Right renal cortex interstitium (tissue), 3 donors: ENCODE measurements at places on chromosomes 12 and 14. TPM values are rescaled to one million over a fixed set of nuclear protein-coding genes. Genes with fewer than 3 reads are reported as not detected.

DNA sequence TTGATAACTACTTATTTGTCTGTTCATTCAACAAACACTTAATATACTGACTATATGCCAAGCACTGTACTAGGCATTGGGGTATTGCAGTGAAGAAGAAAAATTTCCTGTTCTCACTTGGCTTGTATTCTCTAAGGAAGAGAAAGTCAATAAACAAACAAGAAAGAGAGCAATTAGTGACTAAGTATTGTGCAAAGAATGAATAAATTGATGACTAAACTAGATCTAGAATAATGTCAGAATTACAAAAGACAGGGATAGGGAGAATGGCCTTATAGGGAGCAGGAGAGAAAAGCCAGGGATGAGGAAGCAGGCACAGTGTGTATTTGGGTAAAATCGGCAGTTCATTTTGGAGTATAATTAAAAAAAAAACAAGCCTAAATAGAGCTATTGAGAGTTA is 4.2 kb upstream of the LIN7A start:
- no peak for DNase-seq

DNA sequence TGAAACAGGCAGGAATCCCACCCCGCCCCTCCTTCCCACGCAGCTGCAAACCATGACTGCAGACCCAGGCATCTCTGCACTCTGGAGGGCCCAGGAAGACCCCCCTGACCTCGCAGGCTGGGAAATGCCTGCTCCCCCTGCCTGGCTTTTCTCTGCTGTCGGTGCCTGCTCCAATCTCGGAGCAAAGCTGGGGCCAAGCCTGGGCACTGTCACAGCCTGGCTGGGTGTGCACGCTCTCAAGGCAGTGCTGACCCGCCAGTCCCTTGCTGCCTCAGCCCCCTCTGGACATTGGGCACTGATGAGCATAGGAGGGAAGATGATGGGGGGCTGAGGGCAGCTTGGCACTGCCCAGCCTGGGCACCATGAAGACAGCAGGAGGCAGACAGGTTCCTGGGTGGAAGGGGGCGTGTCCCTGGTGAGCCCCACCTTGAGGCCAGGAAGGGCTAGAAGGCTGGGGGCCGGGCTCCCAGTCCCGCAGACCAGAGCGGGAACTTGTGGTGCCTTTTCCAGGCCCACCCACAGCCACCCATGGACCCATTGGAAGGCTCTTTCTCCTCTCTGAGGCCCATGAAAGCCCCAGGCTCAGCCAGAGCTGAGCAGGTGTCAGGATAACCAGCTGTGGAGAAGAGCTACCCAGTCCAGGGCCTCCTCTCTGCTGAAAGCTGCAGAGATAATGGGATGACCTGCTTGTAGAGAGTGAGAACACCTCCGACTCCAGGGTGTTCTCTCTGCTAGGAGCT is 10.7 kb upstream of the ZNF605 start:
- DNase-seq = no peak

DNA sequence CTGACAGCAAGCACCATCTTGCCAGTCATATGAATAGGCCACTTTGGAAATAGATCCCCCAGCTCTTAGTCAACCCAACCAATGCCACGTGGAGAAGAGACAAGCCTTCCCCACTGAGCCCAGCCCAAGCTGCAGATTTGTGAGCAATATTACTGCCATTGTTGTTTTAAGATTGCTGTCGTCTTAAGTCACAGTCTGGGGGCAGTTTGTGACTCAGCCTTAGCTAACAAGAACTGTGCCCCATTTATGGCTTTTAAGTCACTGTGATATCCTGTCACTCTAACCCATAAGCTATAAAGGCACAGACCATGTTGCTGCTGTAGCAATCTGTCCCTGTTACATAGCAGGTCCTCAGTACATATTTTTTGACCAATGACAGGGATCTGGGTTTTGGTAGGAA is 464.2 kb downstream of the MED13L start:
- DNase-seq = no peak

DNA sequence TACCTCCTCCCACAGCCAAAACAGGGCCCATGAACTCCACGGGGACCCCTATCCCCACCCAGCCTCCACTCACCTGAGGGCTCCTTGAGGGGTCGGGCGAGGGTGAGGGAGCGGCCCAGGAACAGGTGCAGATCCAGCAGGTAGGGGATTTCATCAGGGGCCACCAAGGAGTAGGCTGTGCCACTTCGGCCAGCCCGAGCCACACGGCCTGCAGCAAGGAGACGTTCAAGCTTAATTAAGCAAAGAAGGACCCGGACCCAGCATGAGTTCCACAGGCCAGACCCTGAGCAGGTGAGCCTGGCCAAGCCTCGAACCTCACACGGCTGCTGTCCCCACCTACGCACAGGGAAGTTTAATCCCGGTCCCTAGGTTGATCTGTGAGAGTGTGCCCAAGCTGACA is 15.6 kb downstream of the DDX54 start:
- no peak for DNase-seq

- DNase-seq = no peak
Observed at GRCh38 chr12:23066095-23066494, 441.1 kb downstream of the ETNK1 start.

- no peak for DNase-seq
Observed at GRCh38 chr12:104182144-104182543, 33.4 kb upstream of the TXNRD1 start.

- DNase-seq = no peak
Observed at GRCh38 chr14:92587700-92588085, 74.1 kb downstream of the RIN3 start.

GRCh38 chr12:106345746-106346145 is 11.8 kb upstream of the POLR3B start:
- no peak for DNase-seq

- no peak for DNase-seq
Observed at GRCh38 chr14:28542040-28542439, 224.5 kb upstream of the FOXG1 start.

GRCh38 chr12:1691123-1692007 is 495 bp downstream of the ADIPOR2 start:
- DNase-seq = no peak

GRCh38 chr12:86256163-86256562 is at the start of gene MGAT4C:
Gene MGAT4C (minus strand): TSS chr12:86256391.
- DNase-seq = no peak

DNA sequence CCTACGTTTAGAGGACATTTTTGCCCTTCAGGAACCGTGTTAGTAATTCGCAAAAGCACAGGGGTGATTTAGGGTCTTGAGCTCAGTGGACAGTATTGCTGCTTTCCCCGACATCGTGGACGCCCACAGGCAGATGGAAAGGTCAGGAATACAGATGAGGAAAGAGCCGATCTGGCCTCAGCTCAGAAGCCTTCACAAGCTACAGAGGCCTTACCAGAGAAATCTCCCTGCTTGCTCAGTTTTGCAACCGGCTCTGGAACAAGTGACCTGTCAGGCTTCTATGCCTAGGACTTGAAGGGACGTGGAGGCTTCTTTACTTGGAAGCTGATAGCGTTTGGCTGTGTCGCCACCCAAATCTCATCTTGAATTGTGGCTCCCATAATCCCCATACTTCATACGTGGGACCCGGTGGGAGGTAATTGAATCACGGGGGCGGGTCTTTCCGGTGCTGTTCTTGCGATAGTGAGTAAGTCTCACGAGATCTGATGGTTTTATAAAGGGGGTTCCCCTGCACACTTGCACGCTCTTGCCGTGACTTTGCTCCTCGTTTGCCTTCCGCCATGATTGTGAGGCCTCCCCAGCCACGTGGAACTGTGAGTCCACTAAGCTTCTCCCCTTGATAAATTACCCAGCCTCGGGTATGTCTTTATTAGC is 332.5 kb downstream of the MED13L start:
- DNase-seq = no peak

DNA sequence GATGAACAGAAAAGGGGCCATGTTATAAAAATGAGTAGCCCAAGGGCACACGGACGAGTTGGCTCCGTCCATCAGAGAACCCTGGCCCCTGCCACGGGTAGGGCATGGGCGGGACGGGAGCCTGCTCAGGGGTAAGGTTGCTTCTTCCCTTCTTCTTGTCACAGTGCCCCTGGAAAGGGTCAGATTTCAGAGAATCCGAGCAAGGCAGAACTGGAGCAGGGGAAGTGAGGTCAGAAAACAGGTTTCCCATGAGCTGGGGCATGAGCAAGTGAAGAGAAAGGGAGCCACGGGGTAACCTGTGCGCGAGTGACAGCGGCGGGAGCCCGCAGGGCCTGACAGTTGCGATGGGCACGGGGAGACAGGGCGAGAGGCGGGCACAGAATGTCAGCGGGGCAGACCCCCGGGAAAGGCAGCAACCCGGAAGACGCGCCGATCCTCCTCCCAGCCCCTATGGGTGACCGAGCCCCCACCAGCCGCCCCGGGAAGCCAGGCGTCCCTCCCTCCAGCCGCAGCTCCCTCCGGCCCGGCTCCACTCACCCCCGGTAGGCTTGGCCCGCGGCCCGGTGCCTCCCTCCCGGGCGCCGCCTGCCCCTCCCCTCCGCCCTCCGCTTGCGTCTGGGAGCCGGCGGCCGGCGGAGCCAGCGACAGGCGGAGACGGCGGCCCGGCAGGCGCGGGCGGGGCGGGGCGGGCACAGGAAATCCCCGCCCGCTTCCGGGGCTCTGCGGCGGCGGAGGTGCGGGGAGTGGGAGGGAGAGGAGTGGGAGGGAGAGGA is at the start of gene ZNF641:
Gene ZNF641 (minus strand): TSS at position 671 of the 773 bp plus-strand sequence. CDS start 2,829 bp downstream, outside the sequence.
- DNase-seq = peak; percentile 54

Gene BCL2L14
- polyA plus RNA-seq = 0.21 TPM

Gene PTHLH
- polyA plus RNA-seq = 1.0 TPM

GRCh38 chr14:97777622-97778355 is 980.6 kb downstream of the VRK1 start:
- DNase-seq = no peak

Gene OAS1
- 13.4 TPM for polyA plus RNA-seq

Gene FGD6
- 10.2 TPM for polyA plus RNA-seq

- no peak for DNase-seq
Observed at GRCh38 chr12:110744151-110744571, 1.5 kb upstream of the PPP1CC start.

DNA sequence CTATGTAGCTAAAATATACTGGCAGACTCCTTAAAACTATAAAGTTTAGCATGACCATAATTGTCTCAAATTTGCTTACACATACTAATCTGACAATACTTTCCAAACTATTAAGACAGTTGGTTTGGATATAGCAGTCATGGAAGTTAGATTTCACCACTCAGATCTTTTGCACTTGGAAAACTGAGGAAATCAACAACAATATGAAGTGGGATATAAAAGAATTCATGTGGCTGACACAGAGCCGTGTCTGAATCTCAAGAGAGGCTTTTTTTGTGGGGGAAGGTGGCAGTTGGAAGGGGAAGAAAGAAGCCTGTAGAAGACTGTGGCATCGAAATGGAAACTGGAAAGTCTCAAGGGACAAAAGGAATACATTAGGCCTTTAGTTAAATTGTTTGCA is 166.6 kb upstream of the FLRT2 start:
- no peak for DNase-seq

DNA sequence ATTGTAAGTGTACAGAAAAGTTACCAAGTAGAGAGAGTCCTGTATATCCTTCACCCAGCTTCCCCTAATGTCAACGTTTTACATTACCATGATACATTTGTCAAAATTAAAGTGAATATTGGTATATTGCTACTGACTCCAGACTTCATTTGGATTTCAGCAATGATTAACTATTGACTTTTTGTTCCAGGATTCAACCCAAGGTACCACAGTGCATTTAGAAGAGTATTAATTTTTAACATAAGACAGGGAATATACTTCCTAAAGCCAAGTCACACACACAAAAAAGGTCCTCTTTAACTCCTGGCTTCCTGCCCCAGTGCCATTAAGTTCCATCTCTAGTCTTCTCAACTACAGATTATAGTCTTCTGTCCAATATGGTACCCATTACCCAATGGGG is 75.5 kb upstream of the RBM19 start:
- DNase-seq = no peak

Gene ALX1
- 33.4 TPM for polyA plus RNA-seq

DNA sequence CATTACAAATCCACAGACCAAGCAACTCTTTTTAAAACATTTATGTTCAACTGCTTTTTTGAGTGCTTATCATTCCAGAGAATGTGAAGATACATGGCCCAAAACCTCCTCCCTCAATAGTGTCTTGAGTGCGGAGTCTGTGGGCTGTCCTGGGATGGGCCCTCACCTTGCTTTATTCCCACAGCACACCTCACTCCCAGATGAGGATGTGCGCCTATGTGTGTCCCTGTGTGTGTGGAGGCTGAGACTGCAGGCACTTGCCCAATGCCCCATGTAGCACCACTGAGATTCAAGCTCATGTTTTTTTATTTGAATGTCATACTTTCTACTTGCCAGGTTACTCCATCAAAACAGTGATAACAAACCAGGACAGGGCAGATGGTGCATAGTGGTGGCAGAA is 291.7 kb downstream of the CACNA1C start:
- DNase-seq = no peak

- DNase-seq = no peak
Observed at GRCh38 chr12:113222730-113223531, 1.7 kb downstream of the TPCN1 start.

DNA sequence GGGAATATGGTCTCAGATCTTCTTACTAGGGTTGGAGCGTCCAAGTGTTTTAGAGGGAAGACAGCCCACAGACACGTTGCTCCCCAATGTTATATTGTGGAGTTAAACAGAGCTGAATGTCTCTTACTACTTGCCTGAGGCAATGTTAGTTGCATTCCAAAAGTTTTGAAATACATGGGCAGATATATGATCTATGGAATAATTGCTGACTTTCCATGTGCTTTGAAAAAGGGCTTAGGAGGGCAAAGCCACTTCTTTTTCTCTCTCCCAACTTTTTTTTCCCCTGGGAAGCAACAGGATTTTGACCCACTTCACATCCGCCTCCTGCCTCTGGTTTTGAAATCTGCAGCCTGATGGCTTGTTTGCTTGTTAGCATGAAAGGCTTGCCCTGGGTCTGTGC is 33.7 kb upstream of the PAX9 start:
- DNase-seq = no peak

- no peak for DNase-seq
Observed at GRCh38 chr12:90515199-90516175, 439.5 kb downstream of the CCER1 start.

Gene CLEC1A
- polyA plus RNA-seq = 3.2 TPM

DNA sequence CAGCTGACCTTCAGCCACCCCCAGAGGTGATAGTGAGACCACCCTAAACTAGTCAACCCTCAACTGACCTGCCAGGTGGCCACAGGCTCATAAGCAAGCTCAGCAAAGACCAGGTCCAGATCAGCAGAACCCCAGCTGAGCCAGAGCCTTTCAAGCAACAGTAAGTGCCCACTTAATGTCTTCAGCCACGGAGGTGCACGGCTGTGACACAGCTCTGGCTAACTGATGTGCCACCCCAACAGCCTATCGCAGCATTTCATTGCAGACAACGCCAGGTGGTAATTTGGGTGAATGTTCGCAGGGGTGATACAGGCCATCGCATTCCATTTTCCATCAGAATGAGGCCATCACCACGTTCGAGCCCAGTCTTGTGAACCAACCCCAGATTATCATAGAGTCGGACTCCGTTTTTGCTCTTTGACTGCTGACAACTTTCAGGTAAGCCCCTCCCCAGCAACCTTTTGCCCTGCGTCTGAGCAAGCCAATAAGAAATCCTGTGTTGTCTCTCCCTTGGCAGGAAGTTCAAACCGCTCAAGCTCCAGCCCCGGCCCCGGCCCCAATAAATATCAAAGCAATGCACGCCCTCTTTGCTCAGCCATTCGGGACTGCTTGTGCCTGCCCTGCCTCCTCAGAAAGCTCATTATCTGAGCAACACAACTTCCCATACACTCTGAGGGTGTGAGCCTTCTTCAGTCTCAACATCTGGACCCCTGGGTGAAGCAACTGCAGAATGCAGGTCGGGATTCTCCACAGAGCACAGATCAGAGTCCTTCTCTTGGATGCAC is 44.4 kb downstream of the JAG2 start:
- DNase-seq = no peak

Gene RNF212B
- 1.4 TPM for polyA plus RNA-seq
